ENCODE measurements at places on chromosomes 7 and 10. TPM values are rescaled to one million over a fixed set of nuclear protein-coding genes. Genes with fewer than 3 reads are reported as not detected.

The TMEM26 gene
- total RNA-seq = not detected

DNA sequence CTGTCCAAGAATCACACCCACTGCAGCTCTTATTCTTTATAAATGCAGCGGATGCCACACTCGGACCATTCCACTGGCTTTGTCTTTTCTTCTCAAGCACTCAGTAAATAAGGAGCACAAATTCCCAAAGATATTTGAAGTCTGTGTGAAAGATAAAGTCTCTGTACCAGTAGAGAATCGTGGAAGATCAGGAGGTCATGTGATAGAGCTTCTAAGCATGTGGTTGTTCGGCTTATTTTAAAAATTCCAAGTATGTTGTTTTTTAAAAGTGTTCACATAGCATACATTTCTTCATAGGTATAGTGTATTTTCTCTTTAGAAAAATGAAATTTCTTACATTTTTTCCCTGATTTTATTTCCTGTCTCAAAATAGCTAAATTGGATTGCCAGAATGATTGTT lies 75.8 kb downstream of the NOC3L start:
- no peak for DNase-seq

DNA sequence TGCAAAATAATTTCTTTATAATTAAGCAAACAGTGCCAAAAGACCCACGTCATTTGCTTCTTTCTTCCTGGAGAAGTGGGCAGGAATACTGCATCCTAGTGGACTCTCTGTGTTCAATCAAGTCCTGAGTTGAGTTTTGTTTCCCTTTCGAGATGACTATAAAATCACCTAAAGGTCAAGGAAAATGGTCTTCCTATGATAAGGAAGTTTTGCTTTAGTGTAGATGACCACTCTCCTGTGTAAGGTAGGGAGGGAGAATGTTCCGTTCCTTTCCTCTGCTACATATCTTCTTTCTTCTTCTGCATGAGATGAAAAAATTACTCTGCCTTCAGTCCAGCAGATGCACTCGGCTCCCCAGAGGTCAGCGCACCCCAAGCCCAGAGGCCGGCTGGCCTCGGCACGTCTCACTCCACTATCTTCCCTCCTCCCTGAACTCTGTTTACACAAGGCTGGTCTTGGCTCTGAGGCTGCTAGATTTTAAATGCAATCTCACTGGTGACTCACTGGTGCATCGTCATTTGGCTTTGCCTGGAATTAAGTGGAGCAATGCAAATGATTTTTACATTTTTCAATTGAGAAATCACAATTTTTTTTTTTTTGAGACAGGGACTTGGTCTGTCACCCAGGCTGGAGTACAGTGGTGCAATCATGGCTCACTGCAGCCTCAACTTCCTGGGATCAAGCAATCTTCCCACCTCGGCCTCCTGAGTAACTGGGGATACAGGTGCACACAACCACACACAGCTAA lies 18.6 kb upstream of the VDAC2 start:
- peak; percentile 92 for DNase-seq

The POLR3A gene
- total RNA-seq = 18.9 TPM

DNA sequence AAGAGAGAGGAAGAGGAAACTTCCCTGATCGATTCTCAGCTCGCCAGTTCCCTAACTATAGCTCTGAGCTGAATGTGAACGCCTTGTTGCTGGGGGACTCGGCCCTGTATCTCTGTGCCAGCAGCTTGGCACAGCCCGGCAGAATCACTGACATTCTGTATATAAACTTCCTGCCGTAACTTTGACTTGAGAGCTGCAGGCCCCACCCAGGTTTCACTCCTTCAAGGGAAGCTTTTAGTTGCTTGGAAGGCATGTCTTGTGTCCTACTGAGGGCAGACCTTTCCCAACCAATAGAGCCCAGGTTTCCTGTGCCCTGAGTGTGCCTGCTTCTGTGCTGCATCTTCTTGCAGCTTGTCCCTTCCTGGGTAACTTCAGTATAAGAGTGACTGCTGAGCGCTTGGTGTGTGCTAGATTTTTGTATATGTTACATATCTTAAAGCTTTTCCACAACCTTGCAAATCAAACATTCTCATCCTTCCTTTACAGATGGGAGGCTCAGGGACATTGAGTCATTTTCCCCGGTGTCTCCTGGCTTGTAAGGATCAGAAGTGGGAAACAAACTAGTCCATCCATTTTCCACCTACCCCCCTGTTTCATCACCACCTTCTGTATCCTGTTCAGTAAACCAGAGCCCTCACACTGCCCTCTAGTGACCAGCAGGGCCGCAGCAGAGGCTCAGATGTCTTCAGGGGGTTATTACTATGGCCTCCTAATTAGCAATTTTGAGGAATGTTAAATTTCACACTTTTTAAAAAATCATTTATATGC lies 225.2 kb upstream of the PRSS58 start:
- DNase-seq = peak; percentile 36

The FKBP6 gene
- total RNA-seq = not detected

DNA sequence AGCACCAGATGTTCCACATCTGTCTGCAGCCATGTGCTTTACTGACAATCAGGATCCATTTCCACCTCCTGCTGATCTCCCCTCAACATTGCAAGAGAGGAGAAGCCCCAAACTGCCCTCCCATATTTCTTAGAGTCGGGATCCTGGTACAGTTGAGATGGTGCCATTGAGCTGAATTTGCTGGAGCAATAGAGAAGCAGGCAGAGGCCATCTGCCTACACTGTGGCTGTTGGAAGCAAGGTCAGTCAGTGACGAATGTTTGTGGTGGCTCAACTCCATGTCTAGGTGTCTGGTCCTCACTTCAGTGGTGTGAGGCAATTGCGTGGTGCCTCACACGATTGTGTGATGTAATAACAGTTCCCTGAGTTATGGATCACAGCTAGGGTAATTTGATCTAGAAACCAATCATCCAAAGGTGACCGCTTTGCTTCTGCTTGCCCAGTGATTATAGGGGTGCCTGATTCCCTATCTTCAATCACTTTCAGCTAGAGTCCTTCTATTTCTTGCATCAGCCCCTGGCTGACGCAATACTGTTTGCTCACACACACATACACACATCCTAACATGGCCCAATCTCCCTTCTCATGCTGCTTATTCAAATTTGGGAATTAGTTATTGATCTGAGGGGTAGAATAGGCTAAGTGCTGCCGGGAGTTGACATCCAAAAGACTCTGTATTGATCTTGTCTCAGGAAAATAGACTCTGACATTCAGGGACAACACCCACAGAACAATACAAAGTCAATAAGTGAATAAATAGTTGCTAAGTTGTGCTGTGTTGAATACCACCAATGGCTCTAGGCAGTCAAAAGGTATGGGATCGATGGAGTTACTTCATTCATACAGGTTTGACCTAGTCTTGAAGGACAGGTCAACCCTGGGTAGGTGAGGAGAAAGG lies 46.1 kb upstream of the SLC35B4 start:
- no peak for DNase-seq

GRCh38 chr7:138741453-138741735 lies 40.2 kb upstream of the SVOPL start:
- DNase-seq = no peak

GRCh38 chr10:11831520-11831951 lies 8.4 kb downstream of the PROSER2 start:
- DNase-seq = no peak

- peak; percentile 24 for DNase-seq
These were observed 21.5 kb downstream of the LRRN3 start for GRCh38 chr7:111112439-111112838.

The CCL24 gene
- not detected for total RNA-seq

DNA sequence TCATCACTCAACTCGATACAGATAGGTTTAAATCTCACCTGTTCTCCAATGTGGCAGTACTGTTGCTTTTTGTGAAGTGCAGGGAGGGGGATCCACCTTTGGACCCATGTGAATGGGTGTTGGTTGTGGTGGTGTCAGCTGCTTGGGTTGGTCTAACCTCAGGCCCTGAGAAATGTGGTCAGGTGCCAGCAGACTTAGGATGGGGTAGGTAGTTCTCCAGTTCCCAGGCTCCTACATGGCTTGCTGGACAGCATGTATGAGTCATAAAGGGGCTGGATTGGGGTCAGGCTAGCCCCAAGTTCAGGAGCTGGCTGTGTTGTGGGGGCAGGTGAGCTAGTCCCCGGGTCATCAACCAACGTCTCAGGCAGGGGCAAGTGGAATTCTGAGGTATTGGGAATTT lies 472.6 kb upstream of the CNTNAP2 start:
- DNase-seq = no peak

GRCh38 chr10:90143937-90144336 lies 442.5 kb downstream of the KIF20B start:
- DNase-seq = no peak

DNA sequence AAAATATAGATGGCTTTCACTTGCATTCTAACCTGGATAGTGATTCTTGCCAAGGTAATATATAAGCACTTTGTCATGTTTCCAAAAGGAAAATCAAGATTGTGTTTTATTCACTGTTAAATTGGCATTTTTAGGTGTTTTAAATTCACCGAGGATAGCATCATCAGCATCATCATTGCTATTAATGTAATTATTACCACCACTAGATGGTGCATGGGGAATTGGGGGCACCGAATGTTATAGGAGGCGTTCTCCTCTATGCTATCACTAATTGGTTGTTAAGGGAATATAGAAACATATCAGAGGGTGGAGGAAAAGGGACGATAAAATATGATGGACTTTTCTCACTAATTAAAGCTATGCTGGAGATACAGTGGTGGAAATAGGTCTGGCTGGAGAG lies 95.5 kb downstream of the CELF2 start:
- DNase-seq = no peak

The KAZALD1 gene
- 14.6 TPM for total RNA-seq

GRCh38 chr7:129684777-129685176 lies 73.3 kb downstream of the NRF1 start:
- DNase-seq = no peak

The SVOPL gene
- total RNA-seq = not detected

GRCh38 chr7:89757910-89758309 lies 396.4 kb upstream of the STEAP1 start:
- no peak for DNase-seq

The DMBT1 gene
- total RNA-seq = 0.05 TPM

The CREB5 gene
- total RNA-seq = 0.39 TPM

The TWIST1 gene
- 46.0 TPM for total RNA-seq

GRCh38 chr10:45589009-45589408 lies 83.6 kb downstream of the ZFAND4 start:
- DNase-seq = no peak

GRCh38 chr10:4243169-4243568 lies 458.2 kb upstream of the KLF6 start:
- DNase-seq = no peak

GRCh38 chr7:47371733-47372368 lies 210.1 kb downstream of the TNS3 start:
- no peak for DNase-seq

The SPDYE9 gene
- total RNA-seq = not detected

- peak; percentile 38 for DNase-seq
These were observed 92.2 kb upstream of the LAMB4 start for GRCh38 chr7:108222236-108222892.

The VWA2 gene
- total RNA-seq = not detected

- no peak for DNase-seq
These were observed 8.3 kb upstream of the TMEM168 start for GRCh38 chr7:112798274-112799159.

The HSPA14 gene
- total RNA-seq = 13.3 TPM

DNA sequence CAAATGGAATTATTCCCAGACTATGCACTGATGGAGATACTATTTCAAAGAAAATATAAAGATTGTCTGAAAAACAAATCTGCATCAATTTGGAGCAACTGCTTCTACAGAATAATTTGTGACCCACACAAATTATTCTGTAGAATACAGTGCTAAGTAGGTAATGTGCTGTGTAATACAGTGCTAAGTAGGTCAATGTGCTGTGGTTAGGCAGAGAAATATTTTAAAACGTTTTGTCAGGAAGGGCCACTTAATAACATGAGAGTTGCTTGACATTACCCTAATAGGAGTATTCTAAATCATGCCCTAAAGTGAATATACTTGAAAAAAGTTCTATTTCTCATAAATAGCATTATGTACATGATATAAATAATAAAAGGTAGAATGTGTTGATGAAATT lies 116.5 kb upstream of the KCND2 start:
- DNase-seq = no peak

- no peak for DNase-seq
These were observed 491.1 kb upstream of the AKR1E2 start for GRCh38 chr10:4334871-4335270.

The ZPBP gene
- not detected for total RNA-seq

The ABCB4 gene
- total RNA-seq = 0.06 TPM

DNA sequence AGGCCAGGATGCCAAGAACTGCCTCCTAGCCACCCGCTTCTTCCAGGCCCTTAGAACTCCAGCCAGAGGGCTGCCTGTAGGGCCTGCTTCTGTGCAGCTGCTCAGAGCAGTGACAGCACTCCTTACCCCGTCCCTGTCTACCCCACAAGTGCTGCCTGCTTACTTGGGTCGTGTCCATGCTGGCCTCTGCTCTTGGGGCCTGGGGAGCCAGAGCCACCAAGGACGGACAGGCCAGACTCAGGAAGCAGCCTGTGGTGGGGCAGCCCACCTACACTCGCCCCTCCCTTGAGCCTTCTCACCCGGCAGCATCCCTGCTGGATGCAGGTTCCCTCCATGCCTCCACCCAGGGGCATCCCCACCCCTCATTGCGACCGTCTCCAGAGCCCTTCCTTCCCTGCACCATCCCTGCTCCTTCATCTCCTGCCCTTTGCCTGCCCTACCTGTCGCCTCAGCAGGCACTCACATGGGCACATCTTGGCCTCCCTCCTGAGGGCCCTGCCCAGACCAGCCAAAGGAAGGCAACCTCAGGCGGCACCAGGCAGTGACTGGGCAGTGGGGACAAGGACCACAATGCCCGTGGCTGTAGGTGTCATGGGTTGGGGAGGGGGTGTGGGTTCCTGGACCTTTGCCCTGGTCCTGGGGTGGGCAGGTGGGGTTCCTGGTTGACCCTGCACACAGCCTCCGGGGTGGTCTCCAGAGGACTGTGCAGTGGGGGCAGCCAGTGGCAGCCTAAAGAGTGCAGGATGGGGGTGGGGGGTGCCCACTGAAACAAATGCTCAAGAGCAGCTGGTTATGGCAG lies 78.0 kb upstream of the TNS3 start:
- DNase-seq = no peak

DNA sequence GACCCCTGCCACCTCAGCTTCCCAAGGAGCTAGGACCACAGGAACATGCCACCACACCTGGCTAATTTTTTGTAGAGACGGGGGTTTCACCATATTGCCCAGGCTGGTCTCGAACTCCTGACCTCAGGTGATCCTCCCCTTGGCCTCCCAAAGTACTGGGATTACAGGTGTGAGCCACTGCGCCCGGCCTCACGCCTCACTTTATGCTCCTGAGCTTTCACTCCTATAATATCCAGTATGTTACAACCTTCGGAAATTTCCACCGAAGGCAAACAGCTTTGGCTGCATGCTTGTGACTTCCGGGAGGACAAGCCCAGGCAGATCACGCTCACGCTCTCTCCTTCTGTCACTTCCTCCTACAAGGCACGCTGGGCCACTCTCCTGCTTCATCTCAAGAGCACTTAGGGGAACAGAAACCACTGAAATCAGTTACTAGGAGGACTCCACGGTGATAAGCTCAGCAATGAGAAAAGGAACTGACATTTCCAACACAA lies 4.4 kb upstream of the MAD1L1 start:
- DNase-seq = no peak

DNA sequence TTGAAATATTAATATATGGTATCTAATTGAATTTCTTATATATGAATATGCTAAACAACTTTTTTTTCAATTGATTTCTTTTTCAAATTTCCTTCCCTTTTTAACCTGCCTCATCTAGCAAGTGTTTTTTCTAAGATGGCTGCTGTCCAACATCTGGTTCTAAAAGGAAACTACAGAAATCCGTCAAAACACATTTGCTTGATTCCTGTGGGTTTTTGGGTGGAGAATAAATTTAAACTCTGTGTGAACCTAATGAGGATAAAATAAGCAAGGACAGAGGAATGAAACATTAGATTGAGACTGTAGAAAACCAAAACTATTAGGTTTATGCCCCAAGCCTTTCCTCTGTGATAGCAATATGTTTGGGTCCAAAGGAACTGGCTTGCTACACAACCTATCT lies 75.5 kb upstream of the STARD3NL start:
- no peak for DNase-seq
